ENCODE measurements at places on chromosomes 1 and 21. TPM values are rescaled to one million over a fixed set of nuclear protein-coding genes. Genes with fewer than 3 reads are reported as not detected.

The WDTC1 gene
- total RNA-seq, result 23.5 TPM

GRCh38 chr1:27527890-27528817 is 38.2 kb upstream of the WASF2 start:
- peak; percentile 71 for ATAC-seq

The SMPDL3B gene
- total RNA-seq, result 0.25 TPM

The LCE1E gene
- total RNA-seq, result 0.95 TPM

The APCS gene
- 0.57 TPM for total RNA-seq

DNA sequence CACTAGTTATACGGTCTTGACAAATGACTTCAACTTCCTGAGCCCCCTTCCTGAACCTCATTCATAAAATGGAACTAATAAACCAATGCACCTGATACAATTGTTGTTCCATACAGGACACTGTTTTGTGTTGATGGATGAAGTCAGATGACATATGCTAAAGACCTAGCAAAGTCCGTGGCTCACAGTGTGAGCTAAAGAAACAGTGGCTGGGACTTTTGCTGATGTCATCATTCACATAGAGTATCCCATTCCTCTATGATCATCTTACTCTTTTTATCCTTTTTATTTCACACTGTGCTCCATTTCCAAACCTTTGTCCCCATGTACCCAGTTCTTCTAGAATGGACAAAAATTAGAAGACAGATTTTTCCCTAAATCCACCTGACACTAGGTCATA is 83.7 kb upstream of the KAZN start:
- peak; percentile 97 for ATAC-seq
